ENCODE measurements at places on chromosomes 12 and 14.

GRCh38 chr12:28457785-28458184 is 267.5 kb downstream of the CCDC91 start:
- DNase-seq, result no peak

DNA sequence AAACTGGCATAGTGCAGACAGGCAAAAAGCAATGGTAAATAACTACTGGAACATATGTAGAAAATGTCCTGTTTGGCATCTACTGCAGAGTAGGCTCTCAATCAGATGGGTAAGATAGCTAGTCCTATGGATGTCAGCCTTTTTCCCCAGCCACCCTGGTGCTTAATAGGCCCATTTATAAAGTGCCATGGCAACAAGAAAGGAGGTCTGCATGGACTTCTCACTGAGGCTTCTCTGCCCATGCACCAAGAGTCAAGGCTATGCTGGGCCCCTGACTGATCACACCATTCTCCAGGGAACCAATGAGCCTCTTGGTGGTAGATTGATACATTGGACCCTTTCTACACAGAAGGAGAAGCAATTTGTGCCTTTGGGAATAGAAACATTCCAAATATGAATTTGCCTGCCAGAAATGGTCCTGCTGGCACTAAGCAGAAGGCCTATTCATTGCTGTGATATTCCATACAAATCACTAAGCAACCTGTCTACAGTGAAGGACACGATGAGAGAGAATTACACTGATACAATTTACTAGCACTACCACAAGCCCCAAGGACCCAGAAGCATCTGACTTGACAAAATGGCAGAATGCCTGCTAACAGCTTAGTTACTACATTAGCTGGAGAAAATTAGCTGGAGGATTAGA is 43.8 kb downstream of the RESF1 start:
- no peak for DNase-seq

GRCh38 chr14:65038966-65039365 is 52.3 kb downstream of the FNTB start:
- DNase-seq, result no peak

DNA sequence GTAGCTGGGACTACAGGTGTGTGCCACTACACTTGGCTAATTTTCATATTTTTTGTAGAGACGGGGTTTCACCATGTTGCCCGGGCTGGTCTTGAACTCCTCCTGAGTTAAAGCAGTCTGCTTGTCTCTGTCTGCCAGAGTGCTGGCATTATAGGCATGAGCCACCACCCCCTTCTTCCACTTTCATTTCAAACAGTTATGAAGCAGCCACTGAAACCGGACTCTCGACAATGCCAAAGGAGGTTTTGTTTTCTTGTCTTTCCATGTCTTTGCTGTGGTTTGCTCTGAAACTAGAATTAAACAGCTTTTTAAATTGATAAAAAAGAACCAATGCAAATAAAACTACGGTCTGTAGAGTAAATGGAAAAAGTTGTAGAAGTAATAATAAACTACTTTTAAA is 30.4 kb downstream of the RAP1B start:
- DNase-seq, result peak; percentile 70

DNA sequence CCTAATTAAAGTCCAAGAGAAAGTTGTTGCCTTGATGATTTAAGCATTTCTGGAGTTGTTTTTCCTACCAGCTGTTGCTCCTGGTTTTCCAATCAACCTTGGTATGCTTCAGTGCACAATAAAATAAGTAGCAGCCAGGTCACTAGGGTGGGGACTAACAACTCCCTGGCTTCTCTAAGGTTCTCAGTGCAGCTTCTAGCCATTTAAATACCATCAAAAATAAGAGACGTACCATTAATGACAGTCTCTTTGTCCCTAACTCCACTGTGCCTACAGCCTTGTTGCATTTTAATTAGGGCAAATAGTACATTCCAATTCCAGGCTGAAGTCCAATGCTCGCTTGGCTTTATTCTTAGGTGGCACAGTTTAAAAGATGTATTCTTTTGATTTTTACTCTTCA is 11.8 kb downstream of the STON2 start:
- no peak for DNase-seq

DNA sequence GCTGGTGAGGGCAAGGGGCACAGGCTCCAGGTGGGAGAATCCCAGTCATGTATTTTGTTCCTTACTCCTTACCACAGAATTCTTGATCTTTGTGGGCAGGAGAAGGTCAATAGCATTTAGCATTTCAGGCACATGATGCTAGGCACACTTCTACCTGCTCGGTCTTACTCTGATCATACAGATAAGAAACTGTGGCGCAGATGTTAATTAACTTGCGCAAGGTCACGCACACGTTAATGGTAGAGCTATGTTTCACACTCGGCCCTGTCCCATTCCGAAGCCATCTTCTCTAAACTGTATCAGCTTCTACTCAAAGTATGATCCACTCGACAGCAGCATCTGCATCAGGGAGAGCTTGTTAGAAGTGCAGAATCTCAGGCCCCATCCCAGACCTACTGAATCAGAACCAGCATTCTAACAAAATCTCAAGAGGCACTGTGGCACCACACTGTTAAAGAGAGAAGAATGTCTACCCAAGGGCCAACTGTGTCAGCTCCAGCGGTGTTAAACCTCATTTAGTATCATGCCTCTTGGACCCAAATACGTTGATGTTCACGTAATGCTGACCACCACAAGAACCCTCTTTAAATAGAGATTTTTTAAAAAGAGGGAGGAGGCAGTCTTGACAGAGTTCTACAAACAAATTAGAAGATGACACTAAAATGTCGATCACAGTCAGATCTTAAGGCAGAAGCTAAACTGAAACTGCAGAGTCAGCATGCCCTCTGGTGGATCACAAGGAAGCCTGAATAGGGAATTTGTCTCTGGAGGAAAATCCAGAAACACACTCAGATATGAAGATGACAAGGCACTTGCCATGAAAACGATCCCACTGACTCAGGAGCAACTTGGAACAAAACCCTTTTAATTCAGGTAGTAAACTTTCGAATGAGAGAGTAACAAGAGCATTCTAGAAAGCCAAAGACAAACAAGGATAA is 7.3 kb downstream of the STXBP6 start:
- no peak for DNase-seq

DNA sequence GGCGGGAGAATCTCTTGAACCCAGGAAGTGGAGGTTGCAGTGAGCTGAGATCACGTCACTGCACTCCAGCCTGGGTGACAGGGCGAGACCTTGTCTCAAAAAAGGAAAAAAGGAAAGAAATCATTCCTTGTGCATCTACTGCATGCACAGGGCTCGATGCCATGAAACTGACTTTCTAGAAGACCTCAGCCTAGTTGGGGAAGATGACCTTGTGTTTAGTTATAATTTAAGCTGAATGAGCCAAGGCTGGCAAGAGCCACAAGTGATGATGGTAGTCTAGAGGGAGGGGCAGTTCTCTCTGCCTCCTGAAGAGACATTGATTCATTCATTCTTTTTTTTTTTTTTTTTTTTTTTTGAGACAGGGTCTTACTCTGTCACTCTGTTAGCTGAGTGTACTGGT is 24.2 kb downstream of the ACACB start:
- no peak for DNase-seq

DNA sequence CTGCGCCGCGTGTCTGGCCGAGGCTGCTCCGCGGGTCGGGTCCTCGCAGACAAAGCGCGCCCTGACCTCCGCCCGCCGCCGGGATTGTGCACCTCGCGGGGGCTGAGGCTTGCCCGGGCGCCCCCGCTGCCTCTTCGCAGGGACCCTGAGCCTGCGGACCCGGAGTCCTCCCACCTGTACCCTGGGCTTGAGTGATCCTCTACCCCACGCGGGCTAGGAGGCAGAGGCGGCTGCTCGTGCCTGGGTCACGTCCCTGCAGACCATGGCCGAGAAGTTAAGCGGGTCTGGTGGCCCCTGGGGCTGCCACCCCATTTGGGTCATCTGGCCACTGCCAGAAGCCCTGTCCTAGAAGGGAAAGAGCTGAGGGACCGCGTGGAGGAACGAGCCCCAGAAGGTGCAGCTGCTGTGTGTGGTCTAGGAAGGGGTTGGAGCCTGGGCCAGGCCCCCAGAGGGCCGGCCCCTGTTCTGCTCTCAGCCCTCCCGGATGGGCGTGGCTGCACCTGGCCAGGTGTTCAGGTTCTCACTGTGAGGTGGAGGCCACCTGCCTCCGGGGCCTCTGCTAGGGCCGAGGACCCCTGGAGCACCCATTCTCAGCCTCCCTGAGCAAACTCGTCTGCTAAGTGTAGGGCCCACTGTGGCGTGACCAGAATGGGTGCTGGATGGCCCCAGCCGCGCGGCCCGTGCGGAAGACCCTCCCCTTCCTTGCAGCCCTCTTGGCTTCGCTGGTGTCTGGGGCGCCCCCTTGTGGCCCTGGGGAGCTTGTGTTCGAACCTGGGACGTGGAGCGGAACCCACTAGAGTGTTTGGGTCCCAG is 49.6 kb downstream of the LRCOL1 start:
- peak; percentile 78 for DNase-seq

DNA sequence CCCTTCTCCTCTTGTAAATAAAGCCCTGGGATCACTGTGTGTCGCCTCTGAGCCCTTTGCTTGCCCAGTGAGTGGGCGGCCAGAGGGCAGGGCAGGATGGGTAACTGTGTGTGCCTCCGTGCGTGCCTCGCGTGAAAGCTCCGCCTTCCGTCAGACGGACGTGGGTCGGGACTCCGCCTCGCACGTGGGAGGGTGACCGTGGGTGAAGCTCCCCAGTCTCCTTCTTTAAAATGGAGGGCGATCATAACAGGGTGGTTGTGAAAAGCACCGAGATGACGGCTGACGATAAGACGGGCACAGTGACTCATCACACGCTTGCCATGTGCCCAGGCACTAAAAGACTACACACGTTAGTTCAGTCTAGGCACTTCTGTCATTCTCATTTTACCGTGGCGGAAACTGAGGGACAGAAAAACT is 9.2 kb downstream of the PHB2 start:
- DNase-seq, result peak; percentile 79

DNA sequence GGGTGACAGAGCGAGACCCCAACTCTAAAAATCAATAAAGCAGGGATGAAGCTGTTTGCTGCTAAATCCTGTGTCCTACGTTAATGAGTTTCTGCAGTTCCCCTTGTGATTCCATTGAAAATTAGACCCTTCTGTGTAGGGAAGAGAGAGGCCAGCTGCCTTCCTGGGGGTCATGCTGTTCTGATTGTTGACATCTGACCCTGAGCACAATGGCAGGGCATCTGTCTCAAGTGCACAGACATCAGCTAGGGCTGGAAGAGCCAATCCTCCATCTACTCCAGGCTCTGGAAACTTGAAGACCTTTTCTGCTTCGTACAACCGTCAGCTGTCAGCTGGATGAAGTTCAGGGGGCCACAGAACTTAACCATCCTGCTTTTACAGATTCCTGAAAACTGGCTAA is 10.1 kb downstream of the FBXL14 start:
- no peak for DNase-seq

GRCh38 chr14:49367696-49368095 is 218.5 kb downstream of the RPS29 start:
- no peak for DNase-seq

DNA sequence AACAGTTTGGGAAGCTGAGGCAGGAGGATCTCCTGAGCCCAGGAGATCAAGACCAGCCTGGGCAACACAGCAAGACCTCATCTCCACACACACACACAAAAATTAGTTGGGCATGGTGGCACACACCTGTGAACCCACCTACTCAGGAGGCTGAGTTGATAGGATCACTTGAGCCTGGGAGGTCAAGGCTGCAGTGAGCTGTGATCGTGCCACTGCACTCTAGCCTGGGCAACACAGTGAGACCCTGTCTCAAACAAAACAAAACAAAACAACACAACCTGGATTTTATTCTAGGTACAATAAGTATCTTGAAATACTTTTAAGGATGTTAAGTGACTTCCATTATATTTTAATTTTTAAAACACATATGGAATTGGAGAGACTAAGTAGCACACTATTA is 45.8 kb downstream of the YAF2 start:
- DNase-seq, result no peak

- no peak for DNase-seq
These were observed 36.7 kb upstream of the TMCC3 start for GRCh38 chr12:94686834-94687628.

Measured in activated CD8-positive, alpha-beta T cell treated with anti-CD3 and anti-CD28 coated beads, Interleukin-2, amount 10 ng/mL, durations not matched to agents 7 days and 5 days (primary cell).